CD14-positive monocyte (primary cell): ENCODE measurements at places on chromosomes 4 and X.

DNA sequence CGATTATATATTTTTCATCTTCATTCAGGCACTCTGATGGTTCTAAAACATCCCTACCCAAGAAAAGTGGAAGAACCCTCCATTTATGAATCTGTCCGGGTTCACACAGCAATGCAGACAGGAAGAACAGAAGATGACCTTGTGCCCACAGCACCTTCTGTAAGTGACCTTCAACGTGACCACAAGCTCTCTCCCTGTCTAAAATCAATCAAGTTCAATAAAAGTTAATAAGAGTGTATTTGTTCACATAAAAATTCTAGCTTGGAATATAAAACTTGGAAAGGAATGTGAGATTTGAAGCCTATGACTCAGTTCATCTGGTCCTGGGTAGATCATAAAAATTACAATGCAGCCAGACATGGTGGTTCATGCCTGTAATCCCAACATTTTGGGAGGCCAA, 36.6 kb downstream of the DAPP1 start:
- no peak for DNase-seq

DNA sequence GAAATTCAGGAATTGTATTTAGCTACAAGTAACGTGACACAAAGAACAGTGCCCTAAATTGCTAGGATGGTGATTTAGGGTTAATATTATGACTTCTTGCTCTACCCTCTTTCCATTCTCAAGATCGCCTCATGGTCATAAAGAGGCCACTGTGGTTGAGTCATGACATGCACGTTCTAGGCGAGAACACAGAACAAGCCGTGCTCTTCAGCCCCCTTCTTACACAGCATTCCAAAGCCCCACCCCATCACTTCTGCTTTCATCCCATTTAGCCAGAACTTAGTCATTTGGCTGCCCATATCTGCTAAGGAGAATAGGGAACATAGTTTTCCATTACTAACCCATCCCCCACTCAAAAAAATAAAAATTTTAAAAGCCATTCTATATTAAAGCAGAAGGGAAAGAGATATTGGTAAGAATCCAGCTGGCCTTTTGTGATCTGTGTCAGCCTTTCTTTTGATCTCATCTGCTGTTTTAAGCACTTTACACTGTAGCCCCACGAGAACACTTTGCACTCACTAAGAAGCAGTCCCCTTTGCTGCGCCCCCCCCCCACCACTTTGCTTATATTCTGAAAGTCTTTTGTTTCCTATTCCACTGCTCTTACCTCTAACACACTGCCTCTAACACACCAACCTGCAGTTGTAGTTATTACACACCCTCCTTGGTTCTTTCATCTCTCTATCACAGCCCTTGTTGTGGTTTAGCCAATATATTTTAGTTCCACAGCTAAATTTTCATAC, 28.4 kb downstream of the NPNT start:
- DNase-seq: no peak

DNA sequence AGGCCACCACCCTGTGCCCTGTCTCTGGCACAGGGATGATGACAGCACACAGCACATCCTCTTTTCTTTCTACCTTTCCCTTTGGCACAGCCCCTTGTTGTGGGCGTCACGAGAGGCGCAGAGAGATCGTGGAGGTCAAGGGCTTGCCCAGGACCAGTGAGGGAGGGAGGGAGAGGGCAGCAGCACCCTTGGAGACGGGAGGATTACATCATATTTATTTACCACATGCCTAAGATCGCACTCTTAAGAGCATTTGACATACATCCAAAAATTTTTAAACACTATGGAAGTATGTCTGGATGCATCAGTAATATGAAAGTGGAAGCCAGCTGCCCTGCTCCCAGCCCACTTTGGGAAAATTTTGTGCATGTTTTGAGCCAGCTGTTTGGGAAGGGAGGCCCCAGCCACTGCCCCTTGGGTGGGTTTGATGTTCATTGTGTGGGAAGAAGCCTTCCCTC, 12.7 kb downstream of the WFS1 start:
- no peak for DNase-seq

DNA sequence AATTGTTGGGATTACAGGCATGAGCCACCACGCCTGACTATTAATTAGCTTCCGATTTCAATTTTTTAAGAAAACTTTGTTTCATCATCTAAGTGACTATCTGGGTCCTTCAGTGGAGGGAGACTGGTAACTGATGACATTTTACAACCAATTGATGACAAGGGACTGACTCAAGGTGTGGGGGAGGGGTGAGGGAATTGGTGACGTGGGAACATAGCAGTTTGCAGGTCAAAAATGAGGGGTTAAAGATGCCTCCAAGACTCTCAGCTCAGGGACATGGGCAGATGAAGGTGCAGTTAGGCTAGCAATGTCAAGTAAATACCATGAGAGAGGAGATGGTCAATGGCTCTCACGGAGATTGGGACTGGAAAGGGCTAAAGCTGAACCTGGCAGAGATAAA, 5.7 kb upstream of the FAM9C start:
- no peak for DNase-seq

GRCh38 chr4:120431180-120431579, 364.5 kb upstream of the MAD2L1 start:
- DNase-seq: no peak

DNA sequence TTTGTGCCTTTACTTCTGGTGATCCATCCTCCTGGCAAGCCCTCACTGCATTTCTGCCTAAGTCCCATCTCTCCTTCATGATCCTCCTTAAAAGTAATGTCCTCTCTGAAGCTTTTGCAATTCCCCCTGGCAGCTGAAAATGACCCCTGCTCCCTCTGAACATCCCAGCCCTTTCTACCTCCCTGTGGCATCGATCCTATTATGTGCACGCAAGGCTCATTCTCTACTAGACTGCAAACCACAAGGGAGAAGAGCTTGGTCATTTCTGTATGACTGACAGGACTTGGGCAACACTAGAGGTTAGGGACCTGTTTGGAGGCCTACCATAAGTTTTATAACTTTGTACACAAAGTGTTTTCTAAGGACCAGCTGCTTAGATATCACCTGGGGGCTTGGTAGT, 50.8 kb upstream of the RAP2C start:
- DNase-seq: no peak

GRCh38 chr4:2497931-2498330, 29.0 kb downstream of the RNF4 start:
- peak; percentile 84 for DNase-seq

DNA sequence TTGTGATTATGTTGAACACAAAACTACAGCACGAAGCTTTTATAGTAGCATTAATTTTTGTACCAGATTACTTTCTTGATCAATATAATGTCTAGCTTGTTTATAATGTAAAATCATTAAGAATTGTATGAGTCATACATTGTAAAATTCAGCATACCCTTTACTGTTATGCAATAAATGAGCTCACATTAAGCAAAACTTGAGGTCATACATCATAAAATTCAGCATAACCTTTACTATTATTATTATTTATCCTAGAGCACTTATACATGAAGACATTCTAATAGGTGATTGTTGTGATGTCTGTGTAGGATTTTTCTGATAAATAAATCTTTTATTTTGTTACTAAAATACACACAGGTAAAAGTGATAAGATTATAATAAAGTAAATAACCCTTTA, 49.4 kb downstream of the DTHD1 start:
- DNase-seq: peak; percentile 20

GRCh38 chr4:136893573-136893972, 638.7 kb downstream of the PCDH18 start:
- DNase-seq: no peak

DNA sequence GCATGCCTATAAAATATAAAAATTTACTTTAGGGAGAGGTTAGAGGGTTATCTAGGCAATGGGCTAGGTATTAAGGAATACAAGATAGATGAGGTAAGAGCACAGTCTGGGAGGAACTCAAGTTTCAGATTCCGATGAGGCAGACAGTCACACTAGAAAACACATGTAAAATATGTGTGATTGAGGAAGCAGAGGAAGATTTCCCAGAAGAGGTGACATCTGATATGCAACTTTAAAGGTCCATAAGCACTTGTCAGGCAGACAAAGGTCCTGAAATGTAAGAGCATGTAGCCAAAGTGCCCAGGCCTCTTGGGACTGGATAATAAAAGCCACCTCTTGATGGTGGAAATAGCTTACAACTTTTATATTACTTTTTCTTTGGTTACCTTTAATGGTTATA, 81.1 kb upstream of the AADAT start:
- DNase-seq: no peak

DNA sequence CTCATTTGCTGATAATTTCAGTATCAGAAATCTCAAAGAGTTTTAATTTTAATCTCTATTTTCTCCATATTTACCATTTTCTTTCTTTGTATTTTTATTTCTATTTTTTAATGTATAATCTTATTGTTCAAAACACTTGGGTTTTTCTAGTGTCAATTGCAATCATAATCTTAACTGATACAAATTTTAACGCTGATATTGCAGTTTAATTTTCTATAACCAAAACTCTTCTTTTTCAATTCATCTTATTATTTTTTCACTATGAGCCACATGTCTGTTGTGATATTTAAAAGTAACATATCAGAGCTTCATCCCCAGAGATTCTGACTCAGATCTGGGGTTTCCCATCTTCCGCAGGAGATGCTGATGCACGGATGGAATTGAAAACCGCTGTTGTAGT, 16.2 kb downstream of the ADAM29 start:
- DNase-seq: no peak

- no peak for DNase-seq
Observed at GRCh38 chr4:48706736-48707135, 73.3 kb downstream of the FRYL start.

DNA sequence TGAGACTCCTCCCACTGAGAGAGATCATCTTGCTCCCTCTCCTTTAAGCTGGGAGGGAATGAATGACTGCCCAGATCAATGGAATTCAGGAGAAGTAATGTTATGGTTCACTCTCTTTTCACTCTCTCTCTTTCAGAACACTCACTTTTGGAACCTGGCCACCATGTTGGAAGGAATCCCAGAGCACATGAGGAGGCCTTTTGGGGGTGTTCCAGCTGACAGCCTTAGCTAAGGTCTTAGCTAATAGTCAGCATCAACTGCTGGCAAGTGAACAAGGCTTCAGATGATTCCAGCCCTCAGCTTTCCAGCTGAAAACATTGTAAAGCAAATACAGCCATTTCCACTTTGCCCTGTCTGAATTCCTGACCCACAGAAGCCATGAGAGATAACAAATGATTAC, 124.0 kb upstream of the CLNK start:
- DNase-seq: no peak

DNA sequence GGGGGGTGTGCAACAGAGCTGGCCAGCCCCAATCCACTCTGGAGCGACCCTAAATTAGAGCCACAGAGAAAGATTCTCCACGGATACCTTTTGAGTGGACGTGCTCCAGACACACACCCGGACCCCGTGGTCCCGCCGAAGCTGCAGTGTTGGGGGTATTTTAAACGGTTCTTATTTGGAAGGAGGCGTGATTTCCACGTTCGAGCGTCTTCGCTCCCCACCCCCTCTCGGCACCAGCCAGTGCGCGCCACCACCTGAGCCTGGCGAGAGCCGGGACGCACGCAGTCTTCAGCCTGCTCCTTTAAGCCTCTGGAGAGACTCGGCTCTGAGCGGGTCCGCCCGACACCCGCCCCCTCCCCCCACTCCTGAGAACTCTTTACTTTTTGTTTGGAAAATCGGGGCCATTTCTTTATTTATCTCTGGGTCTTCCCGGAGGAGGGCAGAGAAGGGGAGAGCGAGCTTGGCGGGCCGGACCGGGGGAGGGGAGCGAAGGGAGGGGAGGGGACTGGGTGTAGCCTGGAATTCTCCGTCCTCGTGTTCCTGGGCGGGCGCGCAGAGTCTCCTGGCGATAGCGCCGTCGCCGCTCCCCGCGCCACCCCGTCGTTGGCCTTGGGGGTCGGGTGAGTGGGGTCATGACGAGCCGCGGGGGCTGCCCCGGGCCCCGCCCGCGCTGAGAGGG, 668 bp upstream of the PTCHD1 start:
- DNase-seq: no peak

GRCh38 chr4:158726633-158727032, 3.4 kb upstream of the PPID start:
- DNase-seq: no peak

- no peak for DNase-seq
Observed at GRCh38 chrX:37714479-37714878, 28.9 kb downstream of the XK start.

GRCh38 chr4:84258905-84259830, 239.9 kb downstream of the NKX6-1 start:
- peak; percentile 5 for DNase-seq

GRCh38 chrX:69298466-69299140, 133.3 kb upstream of the PJA1 start:
- no peak for DNase-seq

GRCh38 chrX:40245488-40246071, 147.8 kb upstream of the BCOR start:
- DNase-seq: peak; percentile 4

- DNase-seq: no peak
Observed at GRCh38 chrX:153517946-153518834, 748 bp downstream of the ATP2B3 start.

DNA sequence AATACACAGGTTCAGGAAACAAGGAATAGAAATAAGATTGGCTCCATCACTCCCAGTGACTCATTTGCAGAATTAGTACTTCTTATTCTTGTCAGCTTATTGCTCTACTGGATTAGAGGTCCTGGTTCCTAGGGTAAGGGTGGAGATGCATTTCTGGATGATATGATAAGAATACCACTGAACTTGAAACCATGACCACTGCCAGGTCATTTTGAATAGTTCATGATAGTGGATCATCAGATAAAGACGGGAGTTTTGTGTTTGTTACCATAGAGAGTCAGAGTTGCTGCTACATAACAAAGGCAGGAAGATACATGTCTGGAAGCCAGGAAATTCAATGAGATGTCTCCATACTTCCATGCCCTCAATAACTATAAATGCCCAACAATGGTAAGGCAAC, 109.2 kb upstream of the FAT1 start:
- DNase-seq: no peak

GRCh38 chrX:154515966-154516655, at the start of gene FAM3A:
TSS of gene FAM3A (minus strand) at chrX:154516232. CDS start at chrX:154515772, 460 bp downstream.
- peak; percentile 81 for DNase-seq

DNA sequence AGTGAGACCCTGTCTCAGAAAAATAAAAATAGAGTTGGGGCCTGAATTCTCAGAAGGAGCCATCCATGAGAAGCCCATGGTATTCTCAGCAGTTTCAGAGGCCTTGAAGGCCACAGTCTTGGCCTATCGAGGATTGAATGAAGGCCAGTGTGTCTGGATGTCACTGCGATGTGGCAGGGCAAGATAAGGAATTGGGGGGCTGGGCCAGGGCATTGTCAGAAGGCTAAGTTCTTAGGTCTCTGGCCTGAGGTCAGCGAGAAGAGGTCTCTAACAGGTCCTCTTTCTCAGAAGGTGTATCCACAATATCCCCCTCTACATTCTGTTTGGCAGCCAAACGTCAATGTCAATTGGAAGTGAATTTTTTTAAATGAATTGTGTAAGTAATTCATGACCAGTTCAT, 5.7 kb downstream of the ZNF275 start:
- DNase-seq: no peak
